ENCODE measurements at places on chromosomes 11 and 22.
A peak's percentile ranks its signal among the peaks of the same experiment; 100 is the strongest.

GRCh38 chr22:45087802-45088201 lies 75.9 kb upstream of the NUP50 start:
- H3K36me3 ChIP-seq = no peaks in the 10 kb centered on the region
- no peak for DNase-seq
- H3K27me3 ChIP-seq = no peaks in the 10 kb centered on the region

DNA sequence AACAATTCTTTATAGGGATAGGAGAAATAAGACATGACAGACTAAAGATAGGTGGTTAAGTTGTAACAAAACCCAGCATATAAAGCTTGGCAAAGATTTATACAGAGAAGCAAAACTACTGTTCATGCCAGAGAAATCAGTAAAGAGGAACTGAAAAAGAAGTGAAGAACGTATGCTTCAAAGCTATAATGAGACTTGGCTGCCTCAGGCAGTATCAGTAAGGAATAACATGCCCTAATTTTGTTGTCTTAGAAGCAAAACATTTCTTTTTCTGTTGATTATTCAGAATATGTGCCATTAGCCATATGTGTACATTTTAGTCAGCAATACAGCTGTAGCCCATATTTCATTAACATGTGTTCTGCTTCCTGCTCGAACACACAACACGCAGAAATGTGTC lies 403.2 kb downstream of the NELL1 start:
- H3K4me3 ChIP-seq = no peak overlapping the region
- no peak overlapping the region for H3K27ac ChIP-seq
- DNase-seq = no peak
- H3K27me3 ChIP-seq = no peaks in the 10 kb centered on the region
- H3K4me1 ChIP-seq = no peaks in the 10 kb centered on the region

- no peak overlapping the region for H3K27ac ChIP-seq
- no peaks in the 10 kb centered on the region for H3K27me3 ChIP-seq
- no peaks in the 10 kb centered on the region for H3K36me3 ChIP-seq
Observed at GRCh38 chr22:19942157-19943081, 801 bp upstream of the TXNRD2 start.

- H3K4me3 ChIP-seq = no peak overlapping the region
- H3K27me3 ChIP-seq = no peaks in the 10 kb centered on the region
- peaks cover 5% of the 10 kb centered on the region for H3K4me1 ChIP-seq
- H3K27ac ChIP-seq = no peak overlapping the region
Observed at GRCh38 chr22:17980015-17980590, 44.3 kb downstream of the MICAL3 start.

- no peaks in the 10 kb centered on the region for H3K27me3 ChIP-seq
- no peak overlapping the region for H3K4me3 ChIP-seq
- H3K4me1 ChIP-seq = no peaks in the 10 kb centered on the region
- DNase-seq = no peak
- no peaks in the 10 kb centered on the region for H3K36me3 ChIP-seq
- H3K27ac ChIP-seq = no peak overlapping the region
Observed at GRCh38 chr22:39646398-39647063, 76.0 kb downstream of the CACNA1I start.

- H3K27ac ChIP-seq = no peak overlapping the region
- H3K27me3 ChIP-seq = no peaks in the 10 kb centered on the region
- no peak for DNase-seq
- no peak overlapping the region for H3K4me3 ChIP-seq
Observed at GRCh38 chr22:19106886-19107729, 15.1 kb downstream of the DGCR2 start.

DNA sequence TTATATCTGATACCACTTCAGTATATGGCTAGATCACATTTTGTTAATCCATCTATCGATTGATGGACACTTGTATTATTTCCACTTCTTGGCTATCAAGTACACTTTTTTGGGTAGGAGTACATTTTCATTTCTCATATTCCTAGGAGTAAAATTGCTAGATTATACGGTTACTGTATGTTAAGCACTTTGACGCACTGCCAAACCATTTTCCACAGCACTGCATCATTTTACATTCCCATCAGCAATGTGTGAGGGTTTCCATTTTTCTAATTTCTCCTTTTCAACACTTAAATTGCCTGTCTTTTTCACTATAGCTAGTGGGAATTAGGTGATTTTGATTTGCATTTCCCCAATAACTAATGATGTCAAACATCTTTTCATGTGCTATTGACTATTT lies 179.3 kb upstream of the B3GAT1 start:
- H3K4me1 ChIP-seq = 0 out of 2 replicates have a peak, but pooled peaks cover 1% of the 10 kb centered on the region
- no peak overlapping the region for H3K4me3 ChIP-seq
- no peaks in the 10 kb centered on the region for H3K27me3 ChIP-seq
- no peaks in the 10 kb centered on the region for H3K36me3 ChIP-seq
- no peak overlapping the region for H3K27ac ChIP-seq

GRCh38 chr11:15580056-15580774 lies 465.5 kb downstream of the INSC start:
- DNase-seq = no peak
- H3K4me1 ChIP-seq = no peaks in the 10 kb centered on the region
- H3K4me3 ChIP-seq = no peak overlapping the region
- no peaks in the 10 kb centered on the region for H3K27me3 ChIP-seq

DNA sequence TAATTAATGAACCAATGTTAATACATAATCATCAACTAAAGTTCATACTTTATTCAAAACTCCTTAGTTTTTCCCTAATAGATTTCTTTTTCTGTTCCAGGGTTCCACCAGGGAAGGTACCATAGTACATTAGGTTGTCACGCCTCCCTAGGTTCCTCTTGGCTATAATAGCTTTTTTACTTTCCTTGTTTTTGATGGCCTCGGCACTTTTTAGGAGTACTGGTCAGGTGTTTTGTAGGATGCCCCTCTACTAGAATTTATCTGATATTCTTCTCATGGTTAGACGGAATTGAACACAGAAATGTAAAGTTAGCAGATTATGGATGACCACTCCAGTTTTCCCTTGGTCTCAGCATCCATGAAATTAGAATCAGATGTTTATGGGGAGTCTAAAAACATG lies 34.0 kb downstream of the PARVA start:
- DNase-seq = no peak
- H3K27me3 ChIP-seq = no peaks in the 10 kb centered on the region

GRCh38 chr11:27864091-27864491 lies 163.8 kb upstream of the BDNF start:
- H3K27me3 ChIP-seq = no peaks in the 10 kb centered on the region
- no peaks in the 10 kb centered on the region for H3K4me1 ChIP-seq
- no peak overlapping the region for H3K4me3 ChIP-seq
- H3K36me3 ChIP-seq = no peaks in the 10 kb centered on the region

- no peak for DNase-seq
- no peak overlapping the region for H3K27ac ChIP-seq
- no peaks in the 10 kb centered on the region for H3K36me3 ChIP-seq
- no peaks in the 10 kb centered on the region for H3K27me3 ChIP-seq
- no peaks in the 10 kb centered on the region for H3K4me1 ChIP-seq
- no peak overlapping the region for H3K4me3 ChIP-seq
Observed at GRCh38 chr11:59953463-59954218, 10.2 kb upstream of the OOSP4A start.

GRCh38 chr22:42317008-42317407 lies 46.6 kb upstream of the TCF20 start:
- H3K27ac ChIP-seq = no peak overlapping the region
- no peaks in the 10 kb centered on the region for H3K36me3 ChIP-seq
- H3K4me3 ChIP-seq = no peak overlapping the region
- no peaks in the 10 kb centered on the region for H3K27me3 ChIP-seq
- H3K4me1 ChIP-seq = peaks cover 12% of the 10 kb centered on the region

GRCh38 chr22:33379836-33380235 lies 321.7 kb upstream of the SYN3 start:
- no peaks in the 10 kb centered on the region for H3K4me1 ChIP-seq
- H3K27me3 ChIP-seq = no peaks in the 10 kb centered on the region
- no peaks in the 10 kb centered on the region for H3K36me3 ChIP-seq
- H3K4me3 ChIP-seq = no peak overlapping the region
- DNase-seq = no peak

GRCh38 chr11:123628936-123629683 lies 25.3 kb downstream of the SCN3B start:
- H3K27me3 ChIP-seq = no peaks in the 10 kb centered on the region
- no peak overlapping the region for H3K4me3 ChIP-seq
- H3K36me3 ChIP-seq = no peaks in the 10 kb centered on the region
- H3K27ac ChIP-seq = no peak overlapping the region
- no peaks in the 10 kb centered on the region for H3K4me1 ChIP-seq
- DNase-seq = no peak

- no peak overlapping the region for H3K27ac ChIP-seq
- no peak for DNase-seq
- H3K36me3 ChIP-seq = no peaks in the 10 kb centered on the region
- H3K4me3 ChIP-seq = no peak overlapping the region
Observed at GRCh38 chr11:127056338-127056971, 55.9 kb upstream of the KIRREL3 start.

DNA sequence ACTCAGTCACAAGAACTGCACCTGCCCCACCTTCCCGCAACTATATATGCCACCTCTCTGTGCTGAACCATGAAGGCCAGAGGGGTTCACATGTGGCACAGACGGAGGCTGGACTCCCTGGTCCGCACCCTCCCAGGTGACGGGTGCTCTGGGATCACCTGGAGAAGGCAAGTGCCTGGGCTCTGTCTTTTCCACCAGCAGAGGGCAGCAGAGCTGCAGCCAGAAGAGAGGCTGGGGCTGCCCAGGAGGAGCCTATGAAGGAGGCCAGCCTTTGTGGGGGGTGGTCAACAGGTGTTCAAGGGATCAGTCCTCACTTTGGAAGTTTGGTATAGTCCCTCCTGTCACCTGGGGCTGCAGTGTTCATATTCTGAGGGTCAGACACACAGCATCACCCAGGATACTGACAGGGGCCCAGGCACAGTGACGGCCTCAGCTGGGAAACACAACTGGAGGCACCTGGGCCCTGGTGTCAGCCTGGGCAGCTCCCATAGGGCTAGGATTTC lies 39.2 kb upstream of the IGLL5 start:
- no peaks in the 10 kb centered on the region for H3K36me3 ChIP-seq
- H3K27ac ChIP-seq = no peak overlapping the region
- DNase-seq = peak; percentile 35
- H3K4me3 ChIP-seq = no peak overlapping the region

- no peak overlapping the region for H3K4me3 ChIP-seq
- no peak overlapping the region for H3K27ac ChIP-seq
- no peaks in the 10 kb centered on the region for H3K36me3 ChIP-seq
- DNase-seq = no peak
- peaks cover 9% of the 10 kb centered on the region for H3K4me1 ChIP-seq
Observed at GRCh38 chr22:42964994-42965699, 49.8 kb downstream of the PACSIN2 start.

- no peak overlapping the region for H3K4me3 ChIP-seq
- no peaks in the 10 kb centered on the region for H3K27me3 ChIP-seq
- peaks cover 26% of the 10 kb centered on the region for H3K36me3 ChIP-seq
- no peak for DNase-seq
Observed at GRCh38 chr22:30015846-30016245, 64.4 kb upstream of the HORMAD2 start.

GRCh38 chr11:75462117-75462653 lies 29.2 kb upstream of the KLHL35 start:
- peaks cover 9% of the 10 kb centered on the region for H3K4me1 ChIP-seq
- H3K4me3 ChIP-seq = no peak overlapping the region
- no peak for DNase-seq
- H3K27me3 ChIP-seq = no peaks in the 10 kb centered on the region
